ENCODE measurements at places on chromosomes 3 and 15. TPM values are rescaled to one million over a fixed set of nuclear protein-coding genes. Genes with fewer than 3 reads are reported as not detected.

DNA sequence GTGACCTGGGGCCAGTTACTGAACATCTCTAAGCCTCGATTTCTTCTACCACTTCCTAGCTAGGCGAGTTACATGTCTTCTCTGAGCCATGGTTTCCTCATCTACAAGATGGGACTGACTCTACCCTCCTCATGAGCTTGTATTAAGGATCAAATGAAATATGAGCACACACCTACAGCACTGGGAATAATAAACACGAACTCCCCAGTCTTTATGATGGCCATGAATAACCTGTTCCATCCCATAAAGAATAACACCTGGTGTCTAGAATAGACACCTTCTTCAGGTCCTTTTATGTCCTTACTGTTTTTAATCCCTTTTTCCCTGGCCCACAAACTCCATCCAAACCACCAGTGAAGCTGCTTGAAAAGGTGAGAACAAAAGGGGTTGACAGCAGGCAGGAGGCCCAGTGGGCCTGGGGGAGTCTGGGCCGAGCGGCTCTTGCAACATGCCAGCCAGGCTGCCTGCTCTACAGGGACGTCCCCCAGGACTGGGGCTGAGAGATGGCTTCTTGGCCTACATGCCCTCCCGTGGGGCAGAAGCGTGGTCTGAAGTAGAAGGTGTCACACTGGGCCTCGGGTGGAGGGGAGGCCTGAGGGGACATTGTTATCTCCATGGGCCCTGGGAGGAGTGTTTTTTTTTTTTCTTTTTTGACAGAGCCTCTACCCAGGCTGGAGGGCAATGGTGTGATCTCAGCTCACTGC is 178.2 kb downstream of the RAB11A start:
- no peaks in the 10 kb centered on the region for H3K36me3 ChIP-seq
- DNase-seq: no peak
- H3K27ac ChIP-seq: no peak overlapping the region
- peaks cover 29% of the 10 kb centered on the region for H3K4me1 ChIP-seq

DNA sequence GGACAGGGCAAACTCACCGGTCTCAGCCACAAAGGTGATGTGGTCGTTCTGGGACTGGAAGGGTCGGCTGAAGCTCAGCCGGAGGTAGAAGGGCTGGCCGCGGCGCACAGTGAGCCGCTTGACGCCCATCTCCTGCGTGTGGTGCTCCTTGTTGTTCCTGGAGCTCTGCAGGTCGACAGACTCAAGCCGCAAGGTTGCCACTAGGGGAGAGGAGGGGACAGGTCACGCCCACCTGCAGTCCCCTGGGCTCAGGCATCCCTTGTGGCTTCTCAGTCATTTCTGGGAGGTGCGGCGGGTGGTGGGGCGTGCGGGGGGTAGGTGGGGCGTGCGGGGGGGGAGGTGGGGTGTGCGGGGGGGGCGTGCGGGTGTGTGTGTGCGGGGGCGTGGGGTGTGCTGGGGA is 26.7 kb upstream of the TGM5 start:
- DNase-seq: peak; percentile 65
- no peaks in the 10 kb centered on the region for H3K4me1 ChIP-seq
- no peak overlapping the region for H3K27ac ChIP-seq
- H3K36me3 ChIP-seq: no peaks in the 10 kb centered on the region
- peaks cover 22% of the 10 kb centered on the region for H3K27me3 ChIP-seq
- H3K4me3 ChIP-seq: no peak overlapping the region

FBXO40 gene
- total RNA-seq: not detected

DNA sequence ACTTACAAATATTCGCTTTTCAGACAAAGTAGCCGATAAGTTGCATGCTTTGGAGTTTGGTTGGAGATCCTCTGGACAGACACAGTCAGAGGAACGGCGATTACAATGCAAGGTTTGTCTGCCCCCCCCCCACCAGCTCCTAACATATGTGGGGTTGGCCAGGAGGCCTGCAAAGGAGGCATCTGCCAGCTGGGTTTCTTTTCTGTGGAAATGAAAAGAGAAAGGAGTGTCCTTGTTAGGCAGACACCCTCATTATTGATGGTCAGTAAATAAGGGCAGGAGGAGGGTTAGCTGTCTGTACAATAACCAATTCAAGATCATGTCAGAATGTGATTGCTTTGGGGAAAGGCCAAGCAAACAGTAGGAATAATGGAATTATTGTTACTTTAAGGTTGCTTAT is 49.1 kb downstream of the TLNRD1 start:
- no peak overlapping the region for H3K27ac ChIP-seq
- no peak for DNase-seq
- no peaks in the 10 kb centered on the region for H3K27me3 ChIP-seq
- no peaks in the 10 kb centered on the region for H3K36me3 ChIP-seq

DCLK3 gene
- total RNA-seq: 0.34 TPM

DNA sequence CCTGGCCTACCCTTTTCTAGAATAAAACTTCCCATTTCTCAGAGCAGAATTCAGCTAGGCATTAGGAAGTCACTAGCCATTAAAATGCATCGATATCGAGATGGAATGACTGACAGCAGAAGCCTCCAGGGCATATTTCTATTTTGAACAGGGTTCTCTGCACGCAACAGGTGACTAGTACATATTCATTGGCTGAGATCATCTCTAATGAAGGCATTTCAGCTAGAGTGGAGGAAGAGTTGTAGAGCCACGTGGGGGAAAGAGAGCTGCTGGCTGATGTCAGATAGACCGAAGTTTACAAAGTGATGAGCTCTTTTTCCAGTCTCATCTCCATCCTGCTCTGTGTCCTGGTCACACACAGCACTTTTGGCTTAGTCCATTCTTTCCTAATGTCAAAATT is 7.5 kb downstream of the TMEM40 start:
- H3K27ac ChIP-seq: no peak overlapping the region
- no peaks in the 10 kb centered on the region for H3K27me3 ChIP-seq
- no peaks in the 10 kb centered on the region for H3K36me3 ChIP-seq
- H3K4me1 ChIP-seq: peaks cover 8% of the 10 kb centered on the region
- no peak for DNase-seq

GRCh38 chr15:74784426-74785193 is 2.7 kb downstream of the CSK start:
- no peaks in the 10 kb centered on the region for H3K36me3 ChIP-seq
- peaks cover 21% of the 10 kb centered on the region for H3K27me3 ChIP-seq
- H3K4me3 ChIP-seq: no peak overlapping the region
- DNase-seq: no peak

CNBP gene
- total RNA-seq: 424 TPM

- H3K4me1 ChIP-seq: peaks cover 16% of the 10 kb centered on the region
- H3K4me3 ChIP-seq: no peak overlapping the region
- no peaks in the 10 kb centered on the region for H3K27me3 ChIP-seq
- no peak overlapping the region for H3K27ac ChIP-seq
Measured at GRCh38 chr3:133663569-133664313, 2.0 kb upstream of the TOPBP1 start.

GRCh38 chr3:43369404-43370292 is 83.3 kb downstream of the SNRK start:
- no peaks in the 10 kb centered on the region for H3K36me3 ChIP-seq
- H3K27me3 ChIP-seq: no peaks in the 10 kb centered on the region
- peaks cover 17% of the 10 kb centered on the region for H3K4me1 ChIP-seq
- H3K27ac ChIP-seq: no peak overlapping the region

RUBCN gene
- 22.1 TPM for total RNA-seq

APBA2 gene
- total RNA-seq: 35.8 TPM

DNA sequence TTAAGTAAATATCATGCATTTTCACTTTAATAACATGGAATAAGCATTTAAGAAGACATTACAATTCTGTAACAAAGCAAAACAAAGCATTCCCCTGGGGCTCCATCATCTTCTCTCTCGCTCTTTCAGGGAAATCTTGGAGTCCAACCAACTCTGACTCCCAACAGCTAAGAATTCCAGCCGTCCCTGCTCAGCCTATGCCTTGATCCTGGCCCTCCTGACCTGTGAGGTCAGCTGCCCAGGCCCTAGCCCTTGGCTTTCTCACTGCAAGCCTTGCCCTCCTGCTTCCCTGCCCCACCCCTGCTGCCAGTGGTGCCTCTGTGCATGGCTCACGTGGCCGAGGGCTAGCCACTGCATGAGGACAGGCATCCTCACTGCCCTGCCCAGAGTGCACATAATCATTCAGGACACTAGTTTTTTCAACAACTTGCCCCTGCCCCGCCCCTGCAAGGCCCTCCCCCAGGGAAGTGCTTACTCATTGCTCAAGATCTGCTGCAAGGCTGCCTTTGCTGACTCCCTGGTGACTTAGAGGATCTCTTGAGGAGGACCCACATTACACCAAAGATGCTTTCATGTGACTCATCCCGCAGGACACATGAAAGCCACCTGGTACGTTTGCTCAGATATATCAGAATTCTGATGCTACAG is 37.6 kb downstream of the MTMR10 start:
- DNase-seq: no peak
- no peak overlapping the region for H3K4me3 ChIP-seq
- no peak overlapping the region for H3K27ac ChIP-seq
- H3K27me3 ChIP-seq: no peaks in the 10 kb centered on the region
- peaks cover 4% of the 10 kb centered on the region for H3K36me3 ChIP-seq

PLCH1 gene
- total RNA-seq: 28.8 TPM

- H3K27me3 ChIP-seq: no peaks in the 10 kb centered on the region
- H3K4me1 ChIP-seq: no peaks in the 10 kb centered on the region
- H3K36me3 ChIP-seq: peaks cover 14% of the 10 kb centered on the region
- H3K4me3 ChIP-seq: no peak overlapping the region
Measured at GRCh38 chr3:183779896-183780465, 45.4 kb downstream of the MAP6D1 start.

- H3K36me3 ChIP-seq: no peaks in the 10 kb centered on the region
- H3K27ac ChIP-seq: no peak overlapping the region
- no peak overlapping the region for H3K4me3 ChIP-seq
- DNase-seq: no peak
- no peaks in the 10 kb centered on the region for H3K4me1 ChIP-seq
Measured at GRCh38 chr15:39266890-39267289, 314.0 kb upstream of the THBS1 start.

DNA sequence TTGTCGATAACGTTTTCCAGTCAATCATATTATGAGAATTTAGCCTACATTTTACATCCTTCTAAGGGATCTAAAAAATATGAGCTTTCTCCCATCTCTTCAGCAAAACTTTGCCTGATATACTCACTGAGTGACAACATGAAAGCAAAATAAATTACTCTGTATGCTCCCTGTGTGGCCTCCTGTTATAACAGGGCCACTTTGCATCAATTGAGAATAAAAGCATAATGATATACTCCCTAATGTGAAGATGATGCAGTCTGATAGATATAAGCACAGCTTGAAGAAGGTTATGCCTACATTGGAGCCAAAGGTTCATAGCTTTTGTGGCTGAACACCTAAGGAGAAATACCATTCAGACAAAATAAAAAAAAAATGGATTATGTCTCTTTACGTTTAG is 561.3 kb upstream of the ZNF717 start:
- H3K4me3 ChIP-seq: no peak overlapping the region
- DNase-seq: no peak
- H3K36me3 ChIP-seq: no peaks in the 10 kb centered on the region
- H3K27ac ChIP-seq: no peak overlapping the region

- no peak overlapping the region for H3K4me3 ChIP-seq
- no peaks in the 10 kb centered on the region for H3K36me3 ChIP-seq
- no peaks in the 10 kb centered on the region for H3K27me3 ChIP-seq
- no peak for DNase-seq
Measured at GRCh38 chr3:135329479-135329878, 534.4 kb downstream of the EPHB1 start.

GRCh38 chr15:85141726-85142125 is 160.1 kb downstream of the PDE8A start:
- H3K27me3 ChIP-seq: no peaks in the 10 kb centered on the region
- H3K4me3 ChIP-seq: no peak overlapping the region
- no peaks in the 10 kb centered on the region for H3K36me3 ChIP-seq
- no peak overlapping the region for H3K27ac ChIP-seq
- peaks cover 14% of the 10 kb centered on the region for H3K4me1 ChIP-seq
- no peak for DNase-seq

SPINT1 gene
- total RNA-seq: 13.7 TPM

SOX14 gene
- not detected for total RNA-seq

- H3K27ac ChIP-seq: no peak overlapping the region
Measured at GRCh38 chr3:89467898-89468363, 360.5 kb downstream of the EPHA3 start.

GOLGA8S gene
- total RNA-seq: not detected

CCDC54 gene
- not detected for total RNA-seq

CP gene
- total RNA-seq: not detected

All from neural progenitor cell (in vitro differentiated cells).